Esophagus mucosa (tissue), 1 donor: ENCODE measurements at places on chromosomes 3 and 15.
A peak's percentile ranks its signal among the peaks of the same experiment; 100 is the strongest.

GRCh38 chr3:136720091-136720490 is 32.1 kb downstream of the STAG1 start:
- no peak for ATAC-seq

- ATAC-seq: no peak
These were observed 356.3 kb upstream of the C2CD4B start for GRCh38 chr15:62521396-62521795.

DNA sequence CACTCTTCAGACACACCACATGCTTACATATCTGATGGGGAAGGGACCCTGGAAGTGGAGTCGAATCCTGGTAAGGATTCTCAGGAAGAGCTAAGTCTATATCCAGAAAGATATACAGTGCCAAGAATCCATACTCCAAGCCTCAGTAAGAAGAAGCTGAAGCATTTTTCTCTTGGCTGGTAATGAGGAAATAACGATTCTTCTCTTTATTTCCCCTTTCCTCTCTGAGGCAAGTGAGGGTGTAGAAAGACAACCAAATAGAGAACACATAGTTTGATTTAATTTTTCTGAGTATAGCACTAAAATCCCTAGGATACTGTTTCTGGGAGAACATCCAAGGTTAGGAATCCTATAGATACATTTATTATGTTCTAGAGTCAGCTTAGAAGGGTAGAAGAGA is 857.3 kb downstream of the TUSC7 start:
- no peak for ATAC-seq

DNA sequence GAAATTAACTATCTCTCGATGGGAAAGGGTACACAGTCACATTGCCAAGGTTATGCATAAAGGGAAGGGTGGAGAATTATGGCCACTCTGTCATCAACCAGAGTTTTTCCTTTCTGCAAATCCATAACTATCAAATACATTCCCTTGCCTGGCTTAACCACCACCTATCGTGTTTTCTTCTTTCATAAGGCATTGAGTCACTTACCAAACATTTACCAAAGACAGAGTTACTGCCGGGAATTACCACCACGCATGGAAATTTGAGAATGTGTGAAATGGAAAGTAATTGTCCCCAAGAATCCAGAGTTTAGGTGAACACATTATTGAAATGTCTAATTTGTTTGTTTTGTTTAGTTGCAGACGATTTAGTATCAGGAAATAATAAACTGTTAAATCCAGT is 134.3 kb upstream of the LRRN1 start:
- no peak for ATAC-seq

GRCh38 chr3:23981136-23981535 is 36.0 kb downstream of the NR1D2 start:
- ATAC-seq: peak; percentile 32

- peak; percentile 41 for ATAC-seq
These were observed at the start of gene PCBP4 for GRCh38 chr3:51967384-51968169. TSS of gene PCBP4 (minus strand) at chr3:51967454. CDS start at chr3:51961240, 6,214 bp downstream.

DNA sequence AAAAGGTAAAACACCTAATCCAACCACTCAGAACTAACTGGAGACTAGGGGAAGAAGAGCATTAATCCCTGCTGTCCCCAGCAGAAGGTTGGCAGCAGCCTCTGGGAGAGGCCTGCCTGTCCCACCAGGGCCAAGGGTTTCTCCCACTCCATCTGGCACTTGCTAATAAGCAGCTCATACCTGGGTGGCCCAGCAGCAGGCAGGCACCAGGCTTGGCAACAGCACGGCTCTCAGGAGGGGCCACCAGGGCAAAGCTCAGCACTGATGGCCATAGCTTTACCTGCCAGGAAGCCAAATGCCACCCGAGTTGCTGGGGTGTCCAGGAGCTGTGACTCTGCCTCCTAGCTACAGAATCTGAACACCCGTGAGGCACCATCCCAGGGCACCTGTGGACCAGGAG is 58.3 kb downstream of the BOC start:
- ATAC-seq: no peak

DNA sequence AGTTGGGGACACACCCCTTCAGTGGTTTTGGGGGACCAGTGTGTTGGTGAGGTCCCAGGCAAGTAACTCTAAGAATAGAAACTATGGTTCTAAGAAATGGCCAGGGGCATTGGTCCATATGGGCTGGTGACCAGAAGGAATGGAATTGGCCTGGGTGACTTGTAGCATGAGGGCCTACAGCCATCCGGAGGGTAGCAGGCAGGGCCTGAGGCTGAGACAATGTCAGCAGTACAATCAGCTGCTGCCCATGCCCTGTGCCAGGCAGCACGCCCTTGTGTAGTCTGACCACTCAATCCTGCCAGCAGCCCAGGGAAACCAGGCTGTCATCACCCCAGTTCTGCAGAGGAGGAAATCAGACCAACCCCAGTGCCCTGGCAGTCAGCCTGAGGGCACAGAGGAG is 100.6 kb downstream of the DNAJB8 start:
- ATAC-seq: no peak
